ENCODE measurements at places on chromosomes 5 and 9.

- DNase-seq, result no peak
Measured at GRCh38 chr5:134242146-134242545, 16.3 kb upstream of the PPP2CA start.

- DNase-seq, result no peak
Measured at GRCh38 chr5:566636-567309, 42.5 kb upstream of the SLC9A3 start.

GRCh38 chr5:136364307-136364706 lies 1.0 kb downstream of the TRPC7 start:
- no peak for DNase-seq

- DNase-seq, result no peak
Measured at GRCh38 chr5:143449772-143450171, 46.3 kb upstream of the NR3C1 start.

- no peak for DNase-seq
Measured at GRCh38 chr9:91412941-91413340, 10.7 kb downstream of the NFIL3 start.

Data from NCI-H1436 (cell line).